Mucosa of descending colon (tissue), 3 donors: ENCODE measurements at places on chromosomes 7 and 10.

- DNase-seq, result peak; percentile 2
Observed at GRCh38 chr10:132303361-132304115, 4.2 kb downstream of the STK32C start.

DNA sequence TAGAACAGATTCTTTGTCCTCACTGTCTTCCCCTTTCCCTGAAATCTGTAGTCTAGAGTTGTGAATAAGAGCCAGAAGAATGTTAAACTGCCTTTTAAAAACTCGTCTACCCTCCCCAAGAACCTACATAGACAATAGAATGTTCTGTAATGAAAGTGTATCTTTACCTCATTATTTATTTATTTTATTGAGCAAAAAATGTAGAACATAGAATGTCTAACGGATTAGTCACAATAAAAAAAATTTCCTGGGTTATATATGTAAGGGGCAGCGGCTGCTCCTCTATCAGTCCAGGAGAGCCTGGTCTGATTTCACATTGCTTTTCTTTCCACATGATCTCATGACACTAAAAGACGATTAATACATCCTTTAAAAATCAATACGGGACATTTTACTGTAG lies 135.7 kb downstream of the SDK1 start:
- no peak for DNase-seq

DNA sequence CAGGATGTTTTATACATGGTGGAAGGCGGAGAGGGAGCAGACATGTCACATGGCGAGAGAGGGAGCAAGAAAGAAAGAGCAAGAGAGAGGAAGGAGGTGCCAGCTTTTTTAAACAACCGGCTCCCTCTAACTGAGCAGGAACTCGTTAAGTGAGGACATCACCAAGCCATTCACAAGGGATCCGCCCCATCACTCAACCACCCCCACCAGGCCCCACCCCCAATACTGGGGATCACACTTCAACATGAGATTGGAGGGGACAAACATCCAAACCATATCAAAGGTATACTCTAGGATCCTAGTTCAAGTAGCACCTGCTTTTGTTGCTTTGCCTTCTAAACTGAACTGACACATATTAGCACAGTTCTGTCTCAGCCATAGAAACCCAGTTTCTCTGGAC lies 141.9 kb upstream of the KLF14 start:
- no peak for DNase-seq

- DNase-seq, result no peak
Observed at GRCh38 chr7:75968561-75969001, 25.8 kb downstream of the TMEM120A start.

- no peak for DNase-seq
Observed at GRCh38 chr7:90701021-90701420, 104.9 kb downstream of the CDK14 start.

GRCh38 chr10:89214566-89215165 lies 7.5 kb upstream of the CH25H start:
- no peak for DNase-seq

DNA sequence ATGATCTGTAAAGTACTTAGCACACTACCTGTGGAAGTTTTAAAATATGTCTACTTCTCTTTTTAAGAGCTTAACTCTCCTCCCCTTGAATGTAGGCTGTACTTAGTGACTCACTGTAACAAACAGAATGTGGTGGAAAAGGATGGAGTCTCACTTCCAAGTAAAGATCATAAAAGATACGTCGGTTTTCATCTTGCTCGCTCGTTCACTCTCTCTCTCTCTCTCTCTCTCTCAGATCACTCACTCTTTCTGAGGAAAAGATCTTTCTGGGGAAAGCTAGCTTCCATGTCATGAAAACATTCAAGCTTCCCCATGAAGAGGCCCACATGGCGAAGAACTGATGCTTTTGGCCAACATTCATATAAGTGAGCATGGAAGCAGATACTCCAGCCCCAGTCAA lies 5.5 kb downstream of the CHUK start:
- DNase-seq, result no peak

- DNase-seq, result no peak
Observed at GRCh38 chr10:115939101-115939854, 333.7 kb downstream of the GFRA1 start.

DNA sequence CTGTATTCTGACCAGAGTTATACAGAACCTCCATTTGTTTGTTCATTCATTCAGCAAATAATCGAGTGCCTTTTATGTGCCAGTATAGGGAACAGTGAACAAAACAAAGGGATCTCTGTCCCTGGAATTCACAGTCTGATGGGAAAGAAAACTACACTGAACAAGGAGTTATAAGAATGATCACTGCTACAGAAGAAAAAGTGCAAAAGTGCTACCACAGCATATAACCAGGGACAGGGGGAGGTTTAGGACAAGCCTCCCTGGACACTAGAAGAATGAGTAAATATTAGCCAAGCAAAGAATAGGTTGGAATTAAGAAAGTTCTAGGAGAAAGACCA lies 4.2 kb downstream of the CLDN12 start:
- DNase-seq, result no peak

DNA sequence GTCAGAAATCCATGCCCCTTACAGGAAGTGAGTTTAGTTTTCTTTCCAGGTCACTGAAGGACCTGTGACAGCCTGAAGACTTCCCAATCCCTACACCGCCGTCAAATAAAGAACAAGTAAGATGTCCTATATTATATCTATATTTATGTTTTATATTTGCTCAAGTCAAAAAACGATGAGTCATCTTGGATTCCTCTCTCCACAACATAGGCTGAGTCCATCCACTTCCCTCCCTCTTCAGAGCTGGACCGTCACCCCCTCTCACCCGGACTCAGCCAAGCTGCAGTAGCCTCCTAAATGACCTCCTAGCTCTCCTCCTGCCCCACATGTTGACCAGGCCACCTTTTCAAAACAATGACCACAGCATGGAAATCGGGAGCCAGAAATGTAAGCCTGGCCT lies 53.5 kb downstream of the GLI3 start:
- no peak for DNase-seq

- no peak for DNase-seq
Observed at GRCh38 chr7:18016547-18017444, 10.8 kb downstream of the PRPS1L1 start.

DNA sequence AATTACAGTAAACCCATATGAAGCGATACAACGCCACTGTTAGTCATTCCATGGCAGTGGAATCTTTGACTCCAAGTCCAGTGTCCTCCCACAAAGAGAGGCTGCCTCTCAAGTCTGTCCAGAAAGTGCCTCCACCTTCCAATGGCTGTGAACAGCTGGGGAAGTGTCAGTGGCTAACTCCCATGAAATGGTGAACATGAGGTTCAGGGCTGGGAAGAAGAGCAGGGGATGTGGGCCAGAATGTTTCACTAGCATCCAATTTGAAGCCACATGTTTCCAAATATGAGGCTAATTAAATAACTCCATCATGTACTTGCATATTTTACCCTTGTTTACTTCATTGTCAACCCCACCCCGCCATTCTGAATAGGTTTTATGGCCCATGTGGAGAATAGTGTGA lies 53.1 kb upstream of the CHST15 start:
- no peak for DNase-seq

GRCh38 chr10:110352930-110353243 lies 48.2 kb upstream of the SMNDC1 start:
- no peak for DNase-seq

GRCh38 chr10:28179006-28179742 lies 123.7 kb downstream of the MPP7 start:
- DNase-seq, result no peak

GRCh38 chr10:120606051-120606764 lies 149.2 kb downstream of the PLPP4 start:
- DNase-seq, result no peak

- no peak for DNase-seq
Observed at GRCh38 chr7:54898659-54899340, 120.0 kb upstream of the EGFR start.

DNA sequence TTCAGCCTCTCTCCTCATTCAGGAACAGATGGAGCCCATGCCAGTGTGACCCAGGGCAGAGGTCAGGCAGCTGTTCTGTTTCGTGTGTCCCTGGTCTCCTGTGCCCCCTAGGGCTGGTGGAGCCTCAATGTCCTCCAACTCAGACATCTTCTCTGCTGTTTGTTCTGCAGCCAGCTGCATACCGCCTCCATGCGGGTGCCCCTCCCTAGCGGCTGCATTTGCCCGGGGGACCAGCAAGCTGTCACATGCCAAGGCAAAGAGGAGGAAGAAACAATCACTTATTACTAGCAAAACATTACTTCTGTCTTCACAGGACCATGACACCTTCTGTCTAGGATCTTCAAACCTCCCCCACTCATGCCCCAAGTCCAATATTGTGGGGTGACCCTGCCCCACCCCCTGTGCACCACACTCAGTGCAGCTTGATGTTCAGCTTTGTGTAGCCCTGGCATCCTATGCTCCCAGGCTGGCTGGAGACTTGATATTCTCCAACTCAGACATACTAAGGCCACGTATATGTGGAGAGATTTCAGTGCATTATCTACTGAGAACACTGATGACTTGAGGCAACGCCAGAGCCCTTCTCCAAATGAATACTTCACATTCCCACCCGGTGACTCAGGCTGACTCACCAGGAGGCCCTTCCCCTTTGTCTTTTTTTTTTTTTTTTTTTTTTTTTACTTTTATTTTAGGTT lies 188.9 kb downstream of the SKIDA1 start:
- no peak for DNase-seq

GRCh38 chr10:69317626-69318105 lies 39.4 kb downstream of the HK1 start:
- DNase-seq, result no peak

DNA sequence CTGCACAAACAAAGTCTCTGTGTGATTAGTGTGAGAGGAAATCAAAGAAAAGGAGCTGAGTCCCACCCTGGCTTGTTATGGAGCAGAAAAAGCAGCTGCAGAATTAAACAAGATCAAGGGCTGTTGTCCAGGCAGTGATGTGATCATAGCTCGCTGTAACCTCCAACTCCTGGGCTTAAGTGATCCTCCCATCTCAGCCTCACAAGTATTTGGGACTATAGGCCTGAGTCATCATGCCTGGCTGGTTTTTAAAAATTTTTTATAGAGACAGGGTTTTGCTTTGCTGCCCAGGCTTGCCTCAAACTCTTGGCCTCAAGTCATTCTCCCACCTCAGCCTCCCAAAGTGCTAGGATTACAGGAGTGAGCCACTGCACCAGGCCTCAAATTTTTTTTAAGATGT lies 88.9 kb downstream of the IPMK start:
- DNase-seq, result no peak

GRCh38 chr10:48389272-48389671 lies 82.8 kb downstream of the MAPK8 start:
- DNase-seq, result no peak

GRCh38 chr7:22005151-22005550 lies 59.5 kb upstream of the CDCA7L start:
- DNase-seq, result no peak

- DNase-seq, result peak; percentile 74
Observed at GRCh38 chr10:60732807-60733516, 45.3 kb upstream of the CDK1 start.

GRCh38 chr10:85213493-85213892 lies 885.1 kb downstream of the CCSER2 start:
- no peak for DNase-seq

GRCh38 chr7:4667776-4668509 lies 14.2 kb upstream of the FOXK1 start:
- DNase-seq, result no peak

DNA sequence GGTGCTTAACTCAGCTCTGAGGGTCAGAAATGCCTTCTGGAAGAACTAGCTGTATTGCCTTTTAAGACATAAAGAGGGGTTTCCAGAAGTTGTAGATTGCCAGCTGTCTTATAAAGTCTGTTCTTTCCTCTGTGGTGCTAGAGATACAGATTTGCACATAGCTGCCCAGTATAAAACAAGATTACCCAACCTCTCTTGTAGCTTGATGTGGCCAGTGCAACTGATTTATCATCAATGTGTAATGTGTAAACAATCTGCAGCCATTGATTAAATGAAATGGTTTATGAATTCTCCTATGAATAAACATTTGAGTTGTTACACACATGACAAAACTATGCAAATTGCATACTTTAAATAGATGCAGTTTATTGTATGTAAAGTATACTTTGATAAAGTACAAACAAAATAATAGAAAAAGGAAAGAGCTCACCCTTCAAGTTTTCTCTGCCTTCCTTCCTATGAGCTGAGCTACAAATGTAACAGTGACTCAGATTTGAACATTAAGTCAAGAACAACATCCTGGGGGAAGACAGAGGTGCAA lies 195.2 kb downstream of the TMEM26 start:
- DNase-seq, result no peak

DNA sequence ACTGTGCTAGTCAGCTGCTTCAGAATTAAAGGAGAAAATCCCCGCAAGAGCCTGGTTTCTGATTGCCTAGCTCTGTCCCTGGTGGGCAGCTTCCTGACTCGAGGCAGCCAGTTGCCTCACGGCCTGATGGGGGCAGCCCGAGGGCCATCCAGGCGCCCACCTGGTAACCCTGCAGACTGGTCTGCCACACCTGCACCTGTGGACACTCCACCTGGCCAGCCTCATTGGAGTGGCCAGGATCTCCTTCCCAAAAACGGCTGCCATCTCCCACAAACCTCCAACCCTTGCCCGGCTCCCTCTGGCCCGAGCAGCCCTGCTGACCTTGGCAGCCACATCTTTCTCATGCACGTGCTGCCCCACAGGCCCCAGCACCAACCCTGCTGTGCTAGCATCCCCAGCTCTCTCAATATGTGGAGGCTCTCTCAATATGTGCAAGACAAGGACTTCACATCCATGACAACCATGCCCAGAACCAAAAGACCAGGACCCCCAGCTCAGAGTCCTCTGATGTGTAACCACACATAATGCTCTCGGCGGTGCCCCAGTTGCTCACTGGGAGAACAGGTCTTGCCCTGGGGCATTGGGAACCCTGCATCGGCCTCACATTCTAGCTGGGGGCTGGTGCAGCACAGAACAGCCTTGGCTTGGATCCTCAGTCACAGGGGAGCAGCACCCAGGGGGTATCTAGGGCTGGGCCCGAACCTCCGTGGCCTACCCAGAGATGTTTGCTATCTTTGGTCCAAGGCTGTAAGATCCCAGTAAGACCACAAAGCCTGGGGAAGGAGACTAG lies 14.6 kb downstream of the DRGX start:
- no peak for DNase-seq

GRCh38 chr7:26153823-26154783 lies 2.1 kb downstream of the NFE2L3 start:
- DNase-seq, result peak; percentile 81

- DNase-seq, result no peak
Observed at GRCh38 chr10:112584276-112584675, 137.3 kb downstream of the VTI1A start.
